Ovary (tissue), 10 donors: ENCODE measurements at places on chromosomes 7 and 10. TPM values are rescaled to one million over a fixed set of nuclear protein-coding genes. Genes with fewer than 3 reads are reported as not detected.
A peak's percentile ranks its signal among the peaks of the same experiment; 100 is the strongest.

DNA sequence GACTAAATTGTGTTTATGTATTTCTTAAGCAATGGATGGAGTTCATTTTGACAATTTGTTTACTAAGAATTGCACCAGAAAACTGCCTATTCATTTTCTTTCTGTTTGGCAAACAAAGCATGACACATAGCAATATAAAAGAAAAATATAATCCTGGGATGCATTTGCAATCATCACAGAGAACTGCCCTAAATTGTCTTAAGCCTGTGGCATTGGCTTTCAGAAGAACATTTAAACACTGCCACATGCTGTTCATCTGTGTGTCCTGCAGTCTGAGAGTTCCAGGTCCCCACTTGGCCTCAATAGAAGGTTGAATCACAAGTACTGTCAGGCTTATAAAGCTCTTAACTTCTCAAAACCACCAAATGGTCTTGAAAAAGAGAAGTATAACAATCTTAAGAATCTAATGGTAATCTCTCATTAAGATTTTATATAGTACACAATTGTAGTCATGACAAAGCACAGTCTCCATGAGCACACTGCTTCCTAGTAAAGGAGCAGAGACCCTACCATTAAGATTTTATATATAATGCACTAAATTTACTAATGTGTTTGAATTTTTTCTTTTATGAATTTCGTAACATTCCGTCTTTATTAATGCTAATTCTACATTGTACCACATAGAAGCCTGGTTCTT lies 29.9 kb downstream of the RNLS start:
- no peak overlapping the region for H3K27ac ChIP-seq
- DNase-seq, result peak; percentile 38
- no peaks in the 10 kb centered on the region for H3K27me3 ChIP-seq
- no peaks in the 10 kb centered on the region for H3K36me3 ChIP-seq

DNA sequence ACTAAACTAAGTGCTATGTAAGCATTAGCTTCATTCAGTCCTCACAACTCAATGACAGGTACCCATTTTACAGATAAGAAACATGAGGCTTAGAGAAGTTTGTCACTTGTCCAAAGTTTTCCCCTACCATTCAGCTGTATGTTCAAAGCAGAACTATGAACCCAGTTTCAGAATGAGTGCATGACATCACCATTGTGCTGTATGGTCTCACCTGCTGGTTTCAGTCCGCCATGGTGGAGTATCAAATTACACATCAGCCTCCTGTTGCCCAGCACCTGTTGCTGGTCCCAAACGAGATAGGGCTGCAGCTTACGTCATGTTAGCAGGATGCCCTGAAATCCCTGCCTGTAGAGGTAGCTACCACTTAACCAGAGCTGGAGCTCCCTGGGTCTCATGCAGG lies 95.0 kb downstream of the DYNC1I1 start:
- H3K4me1 ChIP-seq, result no peaks in the 10 kb centered on the region
- no peak overlapping the region for H3K27ac ChIP-seq
- no peaks in the 10 kb centered on the region for H3K27me3 ChIP-seq
- H3K4me3 ChIP-seq, result no peak overlapping the region
- no peaks in the 10 kb centered on the region for H3K36me3 ChIP-seq
- DNase-seq, result no peak

DNA sequence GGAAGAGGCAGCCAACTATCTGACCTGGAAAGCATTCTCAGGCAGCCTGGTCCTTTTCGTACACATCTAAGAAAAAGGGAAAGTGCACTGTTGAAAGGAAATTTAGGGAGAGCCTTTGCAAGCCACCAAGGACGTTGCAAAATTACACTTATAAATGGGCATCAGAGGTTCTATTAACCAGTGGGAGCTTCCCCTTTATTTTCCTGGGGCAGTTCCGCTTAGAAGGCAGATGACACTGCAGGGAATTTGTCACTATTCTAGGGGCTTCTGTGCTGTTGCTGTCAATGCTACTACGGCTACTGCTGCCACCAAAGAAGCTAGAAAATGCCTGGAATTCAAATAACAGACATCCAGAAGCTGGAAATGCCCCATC lies 79.6 kb upstream of the AUTS2 start:
- no peaks in the 10 kb centered on the region for H3K27me3 ChIP-seq
- no peak overlapping the region for H3K4me3 ChIP-seq
- H3K27ac ChIP-seq, result no peak overlapping the region
- no peaks in the 10 kb centered on the region for H3K4me1 ChIP-seq

DNA sequence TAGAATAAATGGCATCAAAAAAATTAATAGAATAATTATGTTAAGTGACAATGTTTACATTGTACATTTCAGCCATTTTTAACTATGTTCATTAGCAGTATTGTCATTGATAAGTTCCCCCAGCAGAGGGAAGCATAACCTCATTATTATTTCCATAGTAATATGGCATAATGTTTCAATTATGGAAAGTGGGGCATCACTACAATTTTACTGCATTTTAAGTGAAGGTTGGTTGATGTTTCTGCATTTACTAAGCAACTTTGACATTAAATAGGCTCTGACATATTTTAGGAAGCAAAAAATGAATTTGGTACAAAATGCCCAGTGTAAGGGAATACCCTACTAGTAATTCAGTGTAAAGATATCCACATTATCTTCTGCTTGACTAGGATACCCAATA lies 218.3 kb downstream of the SEMA3A start:
- no peaks in the 10 kb centered on the region for H3K27me3 ChIP-seq
- H3K4me1 ChIP-seq, result no peaks in the 10 kb centered on the region
- no peaks in the 10 kb centered on the region for H3K36me3 ChIP-seq
- H3K27ac ChIP-seq, result no peak overlapping the region
- DNase-seq, result no peak

GRCh38 chr7:12267542-12267941 lies 56.4 kb downstream of the TMEM106B start:
- no peak overlapping the region for H3K4me3 ChIP-seq
- no peaks in the 10 kb centered on the region for H3K4me1 ChIP-seq
- H3K27me3 ChIP-seq, result no peaks in the 10 kb centered on the region

- no peak overlapping the region for H3K27ac ChIP-seq
- DNase-seq, result no peak
- no peaks in the 10 kb centered on the region for H3K4me1 ChIP-seq
These were observed 95.3 kb upstream of the CYP26C1 start for GRCh38 chr10:92965314-92965713.

DNA sequence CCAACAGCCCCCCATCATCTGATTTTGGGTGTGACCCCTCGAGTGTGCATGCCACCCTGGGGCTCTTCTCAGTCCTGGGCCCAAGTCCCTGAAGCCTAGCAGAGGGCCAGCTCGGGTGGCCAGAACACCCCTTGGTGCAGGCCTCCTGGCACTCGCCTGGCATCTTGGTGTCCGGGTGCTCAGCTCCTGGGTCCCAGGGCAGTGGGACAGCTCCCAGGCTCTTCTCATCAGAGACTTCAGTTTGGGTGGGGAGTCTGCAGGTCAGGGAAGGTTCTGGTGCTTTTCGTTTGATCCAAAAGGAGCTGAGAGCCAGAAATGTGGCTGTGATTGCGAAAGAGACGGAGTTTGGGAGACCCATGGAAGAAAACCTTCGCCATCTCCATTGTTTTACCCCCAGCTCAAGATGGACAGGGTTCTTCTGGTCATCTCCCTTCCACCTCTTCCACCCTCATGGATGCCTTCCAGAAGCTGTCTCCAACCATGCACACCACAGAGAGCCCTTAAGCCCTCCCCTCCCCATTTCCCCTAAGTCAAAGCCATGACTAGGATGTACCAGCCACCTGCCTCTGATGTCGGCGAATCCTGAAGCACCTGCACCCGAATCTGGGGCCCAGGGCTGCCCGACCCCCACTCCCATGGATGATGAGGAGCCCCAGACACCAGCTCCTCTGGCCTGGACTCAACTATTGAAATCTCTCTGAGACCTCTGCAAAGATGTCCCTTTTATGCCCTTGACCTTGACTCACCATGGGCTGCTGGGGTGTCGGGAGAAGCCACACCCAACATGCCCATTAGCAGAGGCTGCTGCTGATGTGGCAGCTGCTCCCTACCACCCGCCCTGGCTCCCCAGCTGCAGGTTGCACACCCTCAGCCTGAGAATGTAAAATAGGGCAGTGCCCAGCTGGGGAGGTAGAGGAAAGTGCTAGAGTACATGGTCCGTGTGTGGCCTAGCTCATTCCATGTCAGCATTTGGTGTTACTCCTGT lies 55.3 kb downstream of the ADCYAP1R1 start:
- no peak overlapping the region for H3K27ac ChIP-seq
- no peaks in the 10 kb centered on the region for H3K4me1 ChIP-seq
- no peak for DNase-seq
- H3K4me3 ChIP-seq, result no peak overlapping the region
- no peaks in the 10 kb centered on the region for H3K36me3 ChIP-seq

GRCh38 chr10:68435803-68436202 lies 28.7 kb upstream of the RUFY2 start:
- no peaks in the 10 kb centered on the region for H3K27me3 ChIP-seq
- H3K36me3 ChIP-seq, result no peaks in the 10 kb centered on the region
- H3K4me3 ChIP-seq, result no peak overlapping the region
- H3K4me1 ChIP-seq, result no peaks in the 10 kb centered on the region

DNA sequence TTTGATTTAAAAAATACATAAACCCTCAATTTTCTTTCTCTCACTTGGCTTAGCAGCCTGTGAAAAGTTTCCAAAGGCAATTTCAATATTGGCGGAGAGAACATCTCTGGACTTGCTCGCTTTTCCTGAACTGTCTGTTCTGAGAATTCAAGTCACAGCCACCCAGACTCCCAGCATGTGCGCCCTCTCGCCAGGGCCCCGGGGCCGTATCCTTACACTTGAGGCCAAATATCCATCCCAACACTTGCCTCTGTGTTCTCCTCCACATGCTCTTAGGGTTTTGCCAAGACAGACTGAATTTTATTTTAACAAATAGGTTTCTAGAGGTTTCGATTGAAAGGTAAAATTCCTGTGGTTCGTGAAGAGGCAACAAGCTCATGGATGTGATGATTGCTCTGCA lies 111.5 kb upstream of the GPR26 start:
- DNase-seq, result no peak
- H3K4me3 ChIP-seq, result no peak overlapping the region
- H3K36me3 ChIP-seq, result no peaks in the 10 kb centered on the region

DNA sequence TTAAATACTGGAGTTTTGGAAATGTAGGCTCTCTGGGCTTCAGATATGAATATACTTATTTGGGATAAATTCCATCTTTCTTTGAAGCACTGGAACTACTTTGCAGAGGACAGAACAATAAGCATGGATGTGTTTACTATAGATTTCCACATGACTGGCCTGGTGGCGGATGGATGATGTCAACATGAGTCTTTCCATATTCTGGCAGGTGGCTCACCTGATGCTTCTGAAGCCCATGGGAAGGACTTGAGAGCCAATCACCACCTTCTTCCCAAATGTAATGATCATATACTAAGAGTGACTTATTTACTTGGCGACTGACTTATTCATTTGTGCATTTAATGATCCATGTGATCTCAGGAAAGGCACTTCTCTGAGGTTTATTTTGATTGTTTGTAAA lies 110.5 kb downstream of the FANK1 start:
- no peaks in the 10 kb centered on the region for H3K27me3 ChIP-seq
- H3K4me1 ChIP-seq, result no peaks in the 10 kb centered on the region
- DNase-seq, result no peak
- no peak overlapping the region for H3K27ac ChIP-seq
- H3K36me3 ChIP-seq, result no peaks in the 10 kb centered on the region

DNA sequence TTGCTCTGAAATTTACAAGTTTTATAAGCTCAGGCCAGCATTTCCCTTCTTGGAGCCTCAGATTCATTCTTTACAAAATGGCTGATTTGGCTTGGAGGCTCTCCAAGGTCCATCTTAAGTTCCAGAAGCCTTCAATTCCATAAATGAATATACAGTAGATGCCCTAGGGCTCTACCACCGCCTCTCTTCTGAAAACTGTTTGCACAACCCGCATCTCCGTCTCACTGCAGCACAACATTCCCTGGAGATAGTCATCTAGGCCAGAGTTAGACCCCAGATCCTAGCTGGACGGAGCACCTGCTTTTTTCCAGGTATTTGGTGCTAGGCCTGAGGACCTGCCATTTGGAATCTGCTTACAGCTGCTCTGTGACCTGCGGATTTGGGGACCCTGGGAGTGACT lies 50.5 kb upstream of the NRP1 start:
- H3K27me3 ChIP-seq, result no peaks in the 10 kb centered on the region
- H3K4me1 ChIP-seq, result peaks cover 5% of the 10 kb centered on the region
- no peaks in the 10 kb centered on the region for H3K36me3 ChIP-seq

DNA sequence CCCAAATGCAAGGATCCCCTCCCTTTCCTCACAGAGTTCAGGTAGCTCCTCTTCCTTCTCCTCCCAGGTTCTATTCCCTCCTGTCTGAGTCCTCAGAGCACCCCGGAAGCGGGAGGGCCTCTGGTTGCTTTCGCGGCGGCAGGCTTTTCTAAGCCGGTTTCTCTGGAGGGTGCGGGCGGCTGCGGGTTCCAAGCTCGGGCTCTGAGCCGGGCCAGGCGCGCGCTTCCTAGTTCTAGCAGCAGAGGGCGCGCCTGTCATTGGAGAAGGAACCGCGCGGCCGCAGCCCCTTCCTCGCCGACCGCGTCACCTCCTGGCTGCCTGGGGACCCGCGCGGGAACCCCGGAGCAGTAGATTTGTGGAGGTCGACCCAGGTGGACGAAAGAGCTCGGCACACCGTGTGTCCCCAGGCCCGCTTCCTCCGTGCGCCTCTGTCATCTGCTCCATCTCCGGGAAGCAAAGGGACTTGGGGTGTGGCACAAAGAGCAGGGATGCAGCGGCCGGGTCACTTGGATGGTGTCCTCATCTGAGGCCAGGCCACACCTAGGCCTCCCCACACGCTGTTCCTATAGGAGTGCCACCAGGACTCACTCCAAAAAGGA lies 389.0 kb upstream of the PODXL start:
- peaks cover 3% of the 10 kb centered on the region for H3K4me1 ChIP-seq
- no peaks in the 10 kb centered on the region for H3K27me3 ChIP-seq
- H3K27ac ChIP-seq, result no peak overlapping the region
- DNase-seq, result peak; percentile 50
- H3K4me3 ChIP-seq, result no peak overlapping the region

GRCh38 chr10:61733358-61733940 lies 70.7 kb downstream of the CABCOCO1 start:
- no peak overlapping the region for H3K27ac ChIP-seq
- no peaks in the 10 kb centered on the region for H3K36me3 ChIP-seq
- H3K27me3 ChIP-seq, result no peaks in the 10 kb centered on the region
- H3K4me3 ChIP-seq, result no peak overlapping the region
- H3K4me1 ChIP-seq, result no peaks in the 10 kb centered on the region
- no peak for DNase-seq

GRCh38 chr10:8049045-8049864 lies 5.2 kb upstream of the GATA3 start:
- no peaks in the 10 kb centered on the region for H3K36me3 ChIP-seq
- H3K27ac ChIP-seq, result no peak overlapping the region
- peaks cover 7% of the 10 kb centered on the region for H3K27me3 ChIP-seq
- no peak overlapping the region for H3K4me3 ChIP-seq
- no peak for DNase-seq

GRCh38 chr10:33303988-33304387 lies 30.5 kb downstream of the NRP1 start:
- no peaks in the 10 kb centered on the region for H3K27me3 ChIP-seq
- DNase-seq, result no peak
- no peak overlapping the region for H3K4me3 ChIP-seq
- no peak overlapping the region for H3K27ac ChIP-seq

Gene DNAJC9
- total RNA-seq, result 17.6 TPM

Gene FEZF1
- total RNA-seq, result not detected

Gene CNPY4
- total RNA-seq, result 28.7 TPM
